ENCODE measurements at places on chromosomes 4 and X.

- DNase-seq = no peak
Observed at GRCh38 chr4:154958621-154959358, 177.7 kb downstream of the RBM46 start.

DNA sequence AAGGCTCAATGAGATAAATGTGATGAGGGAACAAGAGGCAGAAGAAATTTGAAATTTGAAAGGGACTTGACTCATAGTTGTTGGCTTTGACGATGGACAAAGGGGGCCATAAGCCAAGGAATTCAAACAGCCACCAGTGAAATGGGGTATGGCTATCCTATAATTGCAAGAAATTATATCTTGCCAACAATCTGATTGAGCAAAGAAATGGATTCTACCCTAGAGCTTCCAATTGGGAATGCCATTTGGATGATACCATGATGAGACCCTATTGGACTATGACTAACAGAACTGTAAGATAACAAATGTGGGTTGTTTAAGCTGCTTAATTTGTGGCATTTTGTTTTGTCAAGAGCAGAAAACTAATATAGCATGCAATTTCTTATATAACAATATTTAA lies 270.1 kb upstream of the ARSJ start:
- no peak for DNase-seq

GRCh38 chr4:95186666-95187065 lies 362.1 kb downstream of the UNC5C start:
- no peak for DNase-seq

DNA sequence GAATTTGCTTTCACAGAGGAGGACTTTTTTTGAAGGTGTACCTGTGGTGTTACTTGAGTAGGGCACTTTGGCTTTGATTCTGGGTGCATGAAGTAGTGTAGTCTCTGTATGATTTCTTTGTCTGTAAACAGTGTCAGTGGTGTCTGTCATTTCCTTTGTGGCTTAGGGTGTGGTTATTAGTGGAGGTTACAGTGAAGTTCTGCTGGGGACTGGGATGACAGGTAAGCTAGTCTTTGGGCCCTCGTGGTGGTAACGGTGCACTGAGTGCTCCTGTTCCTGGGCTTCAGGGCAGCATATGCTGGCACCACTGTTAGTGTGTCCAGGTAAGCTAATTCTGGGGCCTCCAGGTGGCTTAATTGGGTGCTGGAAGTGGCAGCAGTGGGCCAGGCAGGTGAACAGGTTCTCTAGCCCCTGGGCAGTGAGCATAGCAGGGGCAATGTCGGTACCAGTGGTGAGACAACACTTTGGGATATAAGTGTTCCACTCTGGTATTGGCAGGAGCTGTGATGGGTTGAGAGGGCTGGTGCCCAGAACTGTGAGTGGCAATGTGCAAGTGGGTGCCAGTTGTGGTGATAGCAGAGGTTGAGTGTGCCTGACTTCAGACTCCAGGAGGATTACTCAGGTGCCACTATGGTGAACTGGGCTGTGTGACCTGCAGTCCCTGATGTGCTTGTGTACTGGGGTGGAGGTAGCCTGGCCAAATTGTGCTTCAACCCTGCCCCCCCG lies 26.0 kb upstream of the VSIG1 start:
- no peak for DNase-seq

GRCh38 chrX:45515262-45516215 lies 314.9 kb upstream of the DIPK2B start:
- DNase-seq = peak; percentile 90

DNA sequence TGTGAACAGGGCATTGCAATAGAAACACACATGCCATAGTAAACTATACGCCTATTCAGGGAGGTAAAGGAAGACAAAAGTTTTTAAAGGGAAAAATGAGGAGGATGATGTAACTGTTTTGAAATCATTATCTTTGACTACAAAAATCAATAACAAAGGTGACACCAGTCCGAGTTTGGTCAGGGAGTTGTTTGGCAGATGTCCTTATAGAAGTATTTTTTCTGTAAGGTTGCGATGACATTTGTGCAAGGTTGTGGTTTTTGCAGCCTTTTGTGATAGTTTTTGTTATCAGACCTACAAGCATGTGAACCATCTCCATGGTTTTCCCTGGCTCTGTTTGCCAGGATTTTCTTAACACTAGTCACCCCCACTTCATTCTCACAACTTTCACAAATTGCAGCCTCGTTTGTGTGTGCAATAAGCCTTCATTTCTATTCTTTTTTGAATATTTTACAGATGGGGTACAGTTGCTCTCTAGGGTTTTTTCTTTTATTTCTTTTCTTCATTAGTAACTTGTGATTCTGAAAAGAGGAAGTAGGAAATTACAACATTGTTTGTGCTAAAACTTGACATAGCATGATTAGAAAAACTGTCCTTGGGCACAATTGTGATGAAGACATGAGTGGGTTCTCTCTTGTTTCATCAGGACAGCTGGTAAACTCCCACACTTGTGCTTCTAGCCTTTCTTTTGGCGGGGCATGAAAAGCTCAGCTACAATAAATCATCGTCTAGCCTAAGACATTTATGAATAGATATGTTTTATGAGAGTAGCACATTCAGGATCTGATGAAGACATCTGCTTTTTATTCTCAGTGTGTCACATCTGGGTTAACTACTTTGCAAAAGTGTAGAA lies 60.2 kb upstream of the PNPLA4 start:
- peak; percentile 72 for DNase-seq

- DNase-seq = no peak
Observed at GRCh38 chr4:27429364-27429871, 568.8 kb downstream of the STIM2 start.

DNA sequence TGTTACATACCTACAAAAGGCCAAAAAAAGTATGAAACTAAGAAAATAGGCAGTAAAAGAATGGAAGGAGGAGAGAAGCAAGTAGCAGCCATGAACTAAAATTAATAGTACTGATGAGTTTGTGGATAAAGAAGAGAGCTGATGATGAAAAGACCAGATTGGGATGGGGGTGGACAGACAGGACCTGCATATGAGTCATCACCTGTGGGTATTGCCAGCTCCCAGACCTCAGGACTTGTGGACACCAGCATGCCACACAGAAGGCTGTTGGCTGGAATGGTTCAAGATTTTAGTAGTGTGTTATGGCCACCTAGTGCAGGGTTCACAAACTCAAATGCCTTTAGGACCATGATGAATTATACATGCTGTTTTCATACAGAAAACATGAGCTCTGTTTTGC lies 58.9 kb downstream of the ARX start:
- no peak for DNase-seq

DNA sequence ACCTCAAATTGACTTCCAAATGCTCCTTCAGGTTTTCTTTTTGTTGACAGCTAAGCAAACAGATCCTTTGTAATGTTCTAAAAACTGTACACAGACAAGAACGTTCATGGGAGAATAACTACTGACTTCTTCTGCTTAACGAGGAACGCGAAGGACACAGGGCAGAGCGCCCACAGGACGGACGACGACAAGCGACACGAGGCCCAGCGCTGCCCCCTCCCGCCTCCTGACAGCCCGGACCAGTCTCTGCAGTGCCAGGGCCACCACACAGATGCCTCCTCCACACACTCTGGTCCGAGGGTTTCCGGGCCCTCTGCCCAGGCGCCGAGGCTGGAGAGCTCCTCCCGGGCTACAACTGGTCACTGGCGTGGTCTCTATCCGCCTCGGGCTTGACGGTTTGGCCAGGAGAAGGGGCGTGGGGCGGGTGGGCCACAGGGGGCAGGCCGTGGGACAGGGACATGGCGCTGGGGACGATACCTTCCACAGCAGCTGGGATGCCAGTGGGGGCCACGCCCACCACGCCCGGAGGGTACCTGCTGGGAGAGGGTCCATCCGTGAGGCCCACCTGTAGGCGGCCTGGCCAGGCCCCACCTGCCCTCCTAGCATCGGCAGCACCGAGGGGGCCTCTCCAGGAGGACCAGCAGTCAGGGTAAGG lies 36.9 kb downstream of the CTBP1 start:
- no peak for DNase-seq
